ENCODE measurements at places on chromosomes 12 and 14.

DNA sequence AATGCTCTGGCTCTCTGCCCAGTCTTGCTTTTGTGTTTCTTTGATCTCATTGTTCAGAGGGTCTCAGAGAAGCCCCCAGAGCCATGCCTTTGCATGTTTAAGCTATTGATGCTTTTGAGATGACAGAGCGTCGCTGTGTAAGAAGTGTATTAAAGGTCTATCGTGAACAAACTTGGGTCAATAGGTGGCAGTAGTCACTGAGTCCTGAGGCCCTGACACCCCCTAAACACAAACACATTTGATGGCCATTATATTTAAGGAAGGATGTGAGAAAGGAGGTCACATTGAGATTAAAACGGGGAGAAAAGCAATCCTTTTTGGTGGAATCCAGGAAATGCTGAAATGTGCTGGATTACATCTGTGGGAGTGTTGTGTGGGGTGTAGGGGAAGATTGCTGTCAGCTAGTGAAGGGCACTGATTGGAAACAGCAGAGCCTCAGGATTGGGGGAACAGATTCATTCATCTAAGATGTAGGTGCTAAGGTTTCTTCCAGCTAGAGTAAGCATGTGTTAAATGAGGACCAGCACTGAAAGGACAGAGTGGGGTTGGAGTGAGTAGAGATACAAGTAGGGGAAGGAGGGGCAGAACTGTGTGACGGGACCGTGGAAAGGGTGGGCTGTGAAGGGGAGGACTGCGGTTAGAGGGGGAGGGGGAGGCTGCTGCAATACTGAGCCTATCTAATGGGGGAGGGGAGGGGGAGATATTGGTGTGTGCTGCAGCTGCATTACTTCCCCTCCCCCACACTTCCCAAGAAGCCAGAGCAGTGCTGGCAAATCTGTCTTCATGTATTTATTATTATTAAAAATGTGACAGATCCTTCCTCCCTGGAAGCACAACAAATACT, 12.7 kb downstream of the NGDN start:
- DNase-seq, result no peak

- DNase-seq, result no peak
These were observed 264.7 kb downstream of the ZFP36L1 start for GRCh38 chr14:68528040-68528687.

- DNase-seq, result no peak
These were observed 19.8 kb upstream of the AMN start for GRCh38 chr14:102902523-102903247.

GRCh38 chr12:56391721-56392120, 29.1 kb upstream of the APOF start:
- no peak for DNase-seq

GRCh38 chr12:49584591-49584990, 16.6 kb upstream of the MCRS1 start:
- DNase-seq, result no peak
